Right hindlimb (tissue), 1 donor: ENCODE measurements at places on chromosomes 16 and 17.
A peak's percentile ranks its signal among the peaks of the same experiment; 100 is the strongest.

DNA sequence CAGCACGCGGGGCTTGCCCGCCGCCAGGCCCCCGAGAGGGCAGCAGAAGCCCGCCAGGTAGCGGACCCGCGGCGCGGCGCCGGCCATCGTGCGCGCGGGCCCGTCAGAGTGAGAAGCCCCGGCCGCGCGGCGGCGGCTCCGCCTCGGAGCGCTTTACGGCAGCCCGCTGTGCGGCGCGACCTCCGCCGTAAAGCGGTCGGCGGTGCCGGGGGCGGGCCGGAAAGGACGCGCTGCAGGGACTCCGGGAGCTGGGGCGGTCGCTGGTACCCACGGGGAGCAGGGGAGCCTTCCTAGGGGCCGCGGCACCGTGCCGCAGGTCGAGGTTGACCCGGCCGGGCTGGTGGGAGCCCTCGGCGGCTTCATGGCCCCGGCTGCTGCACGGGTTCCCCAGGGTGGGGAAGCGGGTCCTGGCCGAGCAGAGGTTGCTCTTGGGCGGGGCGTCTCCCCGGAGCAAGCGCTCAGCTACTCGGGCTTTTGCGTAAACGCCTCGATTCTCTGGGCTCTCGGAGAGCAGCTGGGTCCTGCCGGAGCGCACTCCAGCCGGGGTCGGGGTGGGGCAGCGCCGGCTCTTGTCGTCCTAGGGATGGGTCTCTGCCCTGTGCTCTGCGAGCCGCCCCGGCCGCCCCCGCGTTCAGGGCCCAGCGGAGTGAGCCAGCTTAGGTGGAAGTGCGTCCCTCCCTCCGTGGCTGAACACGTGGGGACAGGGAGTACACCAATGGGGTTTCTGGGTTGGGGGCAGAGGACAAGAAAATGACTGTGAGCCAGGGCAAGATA is at the start of gene FAAP100:
FAAP100 (minus strand) TSS at position 110 of the 774 bp plus-strand sequence; CDS start at position 87, 23 bp downstream.
- peak; percentile 89 for DNase-seq

DNA sequence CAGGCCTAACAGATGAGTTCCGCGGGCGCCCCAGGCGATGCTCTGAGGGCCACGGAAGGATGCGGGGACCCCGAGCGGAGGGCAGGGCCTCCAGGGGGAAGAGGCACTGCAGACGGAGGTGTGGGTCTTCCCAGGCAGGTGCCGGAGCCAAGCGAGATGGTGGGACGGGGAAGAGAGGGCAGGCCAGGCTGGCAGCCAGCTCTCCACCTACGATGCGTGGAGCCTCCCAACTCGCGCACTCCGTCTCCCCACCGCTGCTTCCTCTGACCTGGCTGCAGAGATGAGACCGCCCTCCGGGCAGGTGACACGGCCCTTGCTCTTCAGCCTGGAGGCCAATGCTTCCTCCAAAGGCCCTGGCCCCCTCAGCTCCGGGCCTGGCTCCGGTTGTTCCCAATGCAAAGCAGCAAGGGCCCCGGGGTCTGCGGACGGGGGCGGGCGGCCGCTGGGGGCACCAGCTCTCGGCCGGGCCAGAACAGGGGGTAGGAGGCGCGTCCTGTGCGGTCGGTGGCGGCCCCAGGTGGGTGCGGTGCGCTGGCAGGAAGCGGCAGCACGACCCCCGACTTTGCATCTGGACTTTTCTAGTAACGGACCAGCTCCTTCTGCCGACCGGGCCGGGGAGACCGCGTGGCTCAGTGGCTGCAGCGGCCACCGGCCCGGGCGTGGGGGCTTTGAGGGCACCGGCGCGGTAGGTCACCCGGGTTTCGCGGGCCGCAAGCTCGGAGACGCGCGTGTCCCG is 1.5 kb upstream of the SOX8 start:
- no peak for DNase-seq

- no peak for DNase-seq
Measured at GRCh38 chr16:11240636-11241473, 15.1 kb downstream of the SOCS1 start.

GRCh38 chr17:60652454-60653247 is 25.0 kb upstream of the BCAS3 start:
- DNase-seq = no peak

DNA sequence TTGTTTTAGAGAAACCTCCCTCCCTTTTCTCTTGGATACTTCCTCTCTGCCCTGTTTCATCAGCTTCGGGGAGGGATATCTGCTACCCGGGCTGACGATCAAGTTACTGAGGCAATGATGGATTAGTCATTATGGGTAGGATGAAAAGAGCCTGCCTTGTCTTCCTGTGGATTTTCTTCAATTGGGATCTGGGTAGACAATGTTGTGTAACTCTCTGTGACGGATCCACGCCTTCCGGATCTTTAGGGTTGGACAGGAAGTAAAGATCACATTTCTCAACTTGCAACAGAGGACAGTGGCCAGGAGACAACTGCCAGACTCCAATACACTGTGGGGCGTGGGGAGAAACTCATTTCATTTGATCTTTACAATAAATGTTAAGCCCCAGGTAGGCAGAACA is 11.3 kb upstream of the CHST6 start:
- DNase-seq = no peak

- DNase-seq = no peak
Measured at GRCh38 chr16:47779201-47780016, 318.3 kb downstream of the PHKB start.

DNA sequence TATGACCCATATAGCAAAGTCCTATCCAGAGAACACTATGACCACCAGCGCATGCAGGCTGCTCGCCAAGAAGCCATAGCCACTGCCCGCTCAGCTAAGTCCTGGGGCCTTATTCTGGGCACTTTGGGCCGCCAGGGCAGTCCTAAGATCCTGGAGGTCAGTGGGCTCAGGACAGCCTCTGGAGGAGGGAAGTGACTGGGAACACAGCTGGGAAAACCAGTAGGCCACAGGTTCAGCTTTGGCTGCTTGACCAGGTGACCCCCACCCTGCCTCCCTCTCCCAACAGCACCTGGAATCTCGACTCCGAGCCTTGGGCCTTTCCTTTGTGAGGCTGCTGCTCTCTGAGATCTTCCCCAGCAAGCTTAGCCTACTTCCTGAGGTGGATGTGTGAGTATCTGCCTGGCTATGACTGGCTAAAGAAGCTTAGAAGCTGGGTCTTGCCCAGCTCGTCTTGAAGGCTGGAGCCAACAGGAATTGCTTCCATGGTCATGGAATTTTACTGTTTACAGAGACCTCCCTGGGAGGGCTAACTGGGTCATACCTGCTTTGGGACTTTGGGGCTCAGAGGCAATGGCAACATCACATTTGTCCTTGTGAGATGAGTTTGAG is 1.5 kb upstream of the OVCA2 start:
- DNase-seq = no peak

DNA sequence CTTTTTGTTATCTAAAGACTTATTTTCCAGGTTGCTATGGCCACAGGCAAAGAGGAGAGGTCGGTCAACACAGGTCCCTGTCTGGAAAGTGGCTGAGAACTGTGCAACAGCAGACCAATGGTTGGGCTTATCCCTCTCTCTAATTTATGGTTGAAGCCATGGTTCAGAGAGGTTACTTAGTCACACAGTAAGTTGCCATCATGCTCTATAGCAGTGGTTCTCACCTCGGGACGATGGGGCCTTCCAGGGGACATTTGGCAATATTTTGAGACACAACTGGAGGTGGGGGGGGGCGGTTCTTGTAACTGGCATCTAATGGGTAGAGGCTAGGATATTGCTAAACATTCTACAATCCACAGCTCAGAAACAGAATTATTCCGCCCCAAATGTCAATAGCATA is 842 bp upstream of the LDAF1 start:
- DNase-seq = no peak

DNA sequence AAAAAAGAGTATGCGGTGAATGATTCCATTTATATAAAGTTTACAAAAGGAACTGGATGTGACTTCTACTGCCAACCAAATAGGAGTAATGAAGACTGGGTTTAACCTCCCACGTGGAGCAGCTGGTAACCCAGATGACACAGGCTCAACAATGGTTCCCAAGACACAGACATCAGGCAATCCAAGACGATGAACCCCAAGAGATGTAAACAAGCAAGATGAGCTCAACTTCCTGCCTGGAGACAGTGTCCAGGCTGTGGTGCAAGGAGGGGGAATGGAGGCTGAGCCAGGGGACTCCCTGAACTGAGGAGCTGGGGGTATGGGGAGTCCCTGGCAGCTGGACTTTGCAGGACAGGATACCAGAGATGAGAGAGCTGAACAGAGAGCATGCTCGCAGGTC is 104.7 kb downstream of the LITAF start:
- no peak for DNase-seq

GRCh38 chr17:82851381-82851780 is 11.6 kb upstream of the ZNF750 start:
- DNase-seq = no peak

GRCh38 chr17:67151717-67152116 is 93.3 kb downstream of the HELZ start:
- DNase-seq = no peak

DNA sequence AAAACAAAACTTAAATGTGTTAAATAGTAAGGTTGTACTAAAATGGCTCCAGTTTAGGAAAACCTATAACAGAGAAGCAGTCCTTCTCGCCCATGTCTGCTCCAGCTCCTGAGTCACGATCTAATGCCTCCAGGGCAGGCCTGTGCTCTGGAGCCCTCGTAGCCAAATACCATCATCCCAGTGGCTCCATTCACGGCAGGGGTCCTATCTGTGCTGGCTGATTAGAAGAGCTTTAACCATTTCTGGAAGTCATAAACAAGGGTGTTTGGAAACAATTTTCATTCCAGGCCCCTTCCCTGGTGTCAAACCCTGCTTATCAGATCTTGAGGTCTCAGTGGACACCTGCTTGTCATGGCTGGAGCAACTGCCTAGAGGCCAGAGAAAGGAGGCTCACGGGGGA is 336.9 kb downstream of the SOX9 start:
- no peak for DNase-seq

- peak; percentile 57 for DNase-seq
Measured at GRCh38 chr16:48353565-48354163, 31.5 kb downstream of the SIAH1 start.

- DNase-seq = peak; percentile 92
Measured at GRCh38 chr17:44221084-44221861, 1.8 kb upstream of the UBTF start.
